ENCODE measurements at places on chromosomes 7 and 10. TPM values are rescaled to one million over a fixed set of nuclear protein-coding genes. Genes with fewer than 3 reads are reported as not detected.

The RBM48 gene
- 12.9 TPM for polyA plus RNA-seq

The LDB3 gene
- 0.08 TPM for polyA plus RNA-seq

DNA sequence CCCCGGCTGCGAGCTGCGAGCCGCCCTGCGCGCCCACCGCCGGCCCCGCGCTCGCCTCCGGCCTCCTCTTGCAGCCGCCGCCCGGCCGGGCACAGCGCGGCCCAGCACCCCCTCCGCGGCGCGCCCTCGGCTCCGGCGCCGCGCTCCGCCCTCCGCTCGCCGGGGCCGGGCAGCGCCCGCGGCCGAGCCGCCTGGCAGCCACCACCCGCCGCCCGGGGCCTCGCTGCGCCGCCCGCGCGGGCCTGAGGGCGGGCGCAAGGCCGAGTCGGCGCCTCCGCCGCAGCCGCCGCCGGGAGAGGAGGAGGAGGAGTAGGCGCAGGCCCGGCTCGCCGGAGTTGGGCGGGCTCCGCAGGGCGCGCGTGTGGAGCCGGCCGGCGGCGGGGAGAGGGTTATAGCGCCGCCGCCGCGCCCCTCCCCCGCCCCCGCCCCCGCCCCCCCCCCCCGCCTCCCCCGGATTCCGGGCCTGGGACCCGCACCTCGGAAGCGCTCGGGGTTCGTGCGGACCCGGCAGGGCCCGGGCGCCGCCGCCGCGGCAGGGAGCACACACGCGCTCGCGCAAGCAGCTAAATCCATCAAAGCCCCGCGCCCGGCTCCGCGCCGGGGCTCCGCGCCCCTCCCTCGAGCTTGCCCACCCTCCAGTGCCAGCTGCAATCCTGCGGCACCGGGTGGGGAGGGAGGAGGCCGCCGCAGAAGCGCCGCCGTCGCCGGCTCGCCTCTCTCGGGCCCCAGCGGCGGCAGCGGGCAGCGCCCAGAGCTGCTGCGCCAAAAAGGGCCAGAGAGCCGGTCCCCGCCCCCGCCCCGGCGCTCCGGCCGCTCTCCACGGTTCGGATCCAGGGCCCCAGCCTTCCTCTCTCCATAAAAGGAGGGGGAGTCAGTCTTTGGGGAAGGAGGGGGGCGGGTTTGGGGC is at the start of gene PDGFA:
PDGFA (minus strand) TSS at position 363 of the 907 bp plus-strand sequence. CDS start 845 bp downstream, outside the sequence.
- peak; percentile 83 for DNase-seq

- no peak for DNase-seq
Observed at GRCh38 chr10:21475393-21475792, 50.1 kb downstream of the SKIDA1 start.

DNA sequence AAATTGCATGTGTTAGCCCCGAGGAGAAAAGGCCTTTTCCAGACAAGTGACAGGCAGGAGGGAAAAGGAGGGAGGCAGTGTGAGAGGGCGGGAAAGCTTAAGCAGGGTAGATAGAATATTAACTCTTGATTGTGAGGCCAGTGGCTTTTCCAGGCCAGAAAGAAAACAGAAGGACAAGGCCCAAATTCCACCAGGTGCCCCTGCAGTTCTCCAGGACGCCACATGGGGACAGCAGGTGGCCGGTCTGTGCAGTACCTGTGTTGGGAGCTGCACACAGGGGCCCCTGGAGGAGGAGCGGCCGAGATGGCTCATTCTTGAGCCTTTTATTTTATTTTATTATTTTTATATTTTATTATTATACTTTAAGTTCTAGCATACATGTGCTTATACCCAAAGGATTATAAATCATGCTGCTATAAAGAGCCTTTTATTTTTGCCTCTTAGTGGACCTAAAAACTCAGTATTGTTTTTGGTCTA is 141.3 kb upstream of the KLF14 start:
- peak; percentile 58 for DNase-seq

- DNase-seq: no peak
Observed at GRCh38 chr10:76185471-76186301, 754.3 kb downstream of the LRMDA start.

DNA sequence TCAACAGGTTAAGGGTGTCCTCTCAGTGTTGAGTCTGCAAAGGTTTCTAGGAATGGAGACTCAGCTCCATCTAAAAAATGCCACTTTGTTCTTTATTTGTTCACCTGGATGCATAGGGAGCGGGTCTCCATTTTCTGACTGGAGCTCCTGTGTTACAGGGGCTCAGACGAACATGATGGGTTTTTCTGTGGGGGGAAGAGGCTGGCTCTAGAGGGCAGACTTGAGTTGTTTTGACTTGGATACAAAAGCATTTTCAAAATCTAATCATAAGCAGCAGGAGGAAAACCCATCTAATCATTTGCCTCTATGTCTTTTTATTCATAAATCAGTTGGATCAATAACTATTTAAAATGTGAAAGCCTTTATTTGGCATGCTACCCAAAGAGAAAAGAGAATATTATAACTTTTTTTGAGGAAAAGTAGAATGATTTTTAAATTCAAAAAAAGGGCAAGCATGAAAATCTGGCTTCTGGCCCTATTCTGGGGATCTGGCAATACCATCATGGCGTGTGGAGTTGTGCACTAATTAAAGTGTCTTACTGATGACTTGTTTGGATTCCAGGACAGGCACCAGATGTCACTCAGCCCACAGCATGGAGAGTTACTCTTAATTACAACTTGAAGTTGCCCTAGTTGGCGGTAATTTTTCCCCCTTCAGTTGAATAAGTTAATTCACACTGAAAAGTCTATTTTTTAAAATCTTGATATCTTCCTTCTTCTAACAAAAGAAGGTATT is 594.9 kb downstream of the REEP3 start:
- DNase-seq: peak; percentile 5

DNA sequence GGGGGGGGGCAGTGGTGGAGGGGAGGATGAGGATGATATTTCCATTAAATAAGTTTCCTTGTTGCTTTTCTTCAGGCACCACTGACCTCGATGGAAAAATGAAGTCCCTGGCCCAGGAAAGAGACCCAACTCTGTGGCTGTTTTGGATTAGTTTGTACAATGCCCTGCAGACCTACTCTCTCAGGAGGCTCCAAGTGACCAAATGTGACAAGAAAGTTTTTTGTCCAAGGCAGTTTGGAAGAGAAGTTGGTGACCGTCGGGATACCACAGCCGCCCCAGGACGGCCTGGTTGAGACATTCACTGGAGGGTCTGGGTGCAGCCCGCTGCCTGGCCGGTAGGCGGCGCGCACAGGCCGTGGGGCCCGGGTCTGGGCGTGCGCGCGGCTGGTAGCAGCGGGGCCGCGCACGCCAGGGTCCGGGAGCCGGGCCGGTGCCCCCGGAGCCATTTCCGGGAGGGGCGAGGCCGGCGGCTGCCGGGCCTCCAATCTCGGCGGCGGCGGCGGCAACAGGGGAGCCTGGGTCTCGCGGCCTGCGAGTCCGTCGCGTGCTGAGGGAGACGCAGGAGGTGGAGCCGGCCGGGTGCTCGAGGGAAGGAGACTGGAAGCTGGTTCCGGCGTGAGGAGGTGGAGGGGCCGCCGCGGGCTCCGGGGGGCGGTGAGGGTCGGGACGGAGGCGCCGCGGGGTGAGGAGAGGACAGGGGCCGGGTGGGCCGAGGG is at the start of gene SGPL1:
SGPL1 (plus strand) TSS at position 445 of the 716 bp plus-strand sequence. CDS start 906 bp downstream, outside the sequence.
- DNase-seq: peak; percentile 94

- no peak for DNase-seq
Observed at GRCh38 chr7:96997512-96998032, 7.8 kb upstream of the DLX6 start.

- peak; percentile 77 for DNase-seq
Observed at GRCh38 chr10:101693978-101694673, 844 bp downstream of the FBXW4 start.

GRCh38 chr10:95221124-95221523 is 27.1 kb downstream of the ACSM6 start:
- DNase-seq: no peak
